Stimulated activated CD8-positive, alpha-beta memory T cell treated with anti-CD3 and anti-CD28 coated beads, Interleukin-4, amount 100 ng/mL, for 4 hours (primary cell): ENCODE measurements at places on chromosomes 5 and 9.

DNA sequence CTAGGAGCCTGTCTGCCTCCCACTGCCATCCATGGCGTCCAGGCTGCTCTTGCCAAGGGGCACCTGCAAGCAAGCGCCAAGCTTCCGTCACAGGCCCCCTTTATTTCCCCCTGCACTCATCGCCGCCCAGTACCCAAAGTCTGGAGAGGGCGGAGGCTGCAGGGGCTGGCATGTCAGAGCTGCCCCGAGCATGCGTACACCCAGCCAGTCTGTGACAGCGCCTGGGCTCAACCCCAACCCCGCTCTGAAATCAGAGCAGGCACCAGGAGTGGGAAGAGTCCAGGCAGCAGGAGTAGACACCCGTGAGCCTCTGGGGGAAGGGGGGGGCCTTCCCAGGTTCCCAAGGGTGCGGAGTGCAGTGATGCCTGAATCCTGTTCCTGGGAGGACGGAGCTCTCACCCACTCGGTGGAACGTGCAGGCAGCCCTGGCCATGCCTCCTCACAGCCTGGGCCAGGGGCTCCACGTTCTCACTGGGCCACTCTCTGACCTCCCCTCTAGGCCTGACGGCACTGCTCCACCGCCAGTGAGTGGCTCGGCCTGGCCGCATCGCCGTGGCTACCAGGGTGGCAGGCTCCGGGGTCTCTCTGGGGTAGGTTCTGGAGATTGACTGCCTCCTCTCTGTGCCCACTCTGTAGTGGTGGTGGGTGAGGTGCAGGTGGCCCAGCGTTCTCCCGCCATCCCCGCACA, 469.0 kb downstream of the CDH9 start:
- DNase-seq = no peak

- no peak for DNase-seq
Observed at GRCh38 chr5:80784451-80784850, 129.7 kb upstream of the DHFR start.

GRCh38 chr9:116913536-116913935, 226.4 kb downstream of the TRIM32 start:
- DNase-seq = no peak

- no peak for DNase-seq
Observed at GRCh38 chr9:15961217-15961616, 408.4 kb downstream of the CCDC171 start.

GRCh38 chr5:38290028-38290653, 31.8 kb downstream of the EGFLAM start:
- no peak for DNase-seq

DNA sequence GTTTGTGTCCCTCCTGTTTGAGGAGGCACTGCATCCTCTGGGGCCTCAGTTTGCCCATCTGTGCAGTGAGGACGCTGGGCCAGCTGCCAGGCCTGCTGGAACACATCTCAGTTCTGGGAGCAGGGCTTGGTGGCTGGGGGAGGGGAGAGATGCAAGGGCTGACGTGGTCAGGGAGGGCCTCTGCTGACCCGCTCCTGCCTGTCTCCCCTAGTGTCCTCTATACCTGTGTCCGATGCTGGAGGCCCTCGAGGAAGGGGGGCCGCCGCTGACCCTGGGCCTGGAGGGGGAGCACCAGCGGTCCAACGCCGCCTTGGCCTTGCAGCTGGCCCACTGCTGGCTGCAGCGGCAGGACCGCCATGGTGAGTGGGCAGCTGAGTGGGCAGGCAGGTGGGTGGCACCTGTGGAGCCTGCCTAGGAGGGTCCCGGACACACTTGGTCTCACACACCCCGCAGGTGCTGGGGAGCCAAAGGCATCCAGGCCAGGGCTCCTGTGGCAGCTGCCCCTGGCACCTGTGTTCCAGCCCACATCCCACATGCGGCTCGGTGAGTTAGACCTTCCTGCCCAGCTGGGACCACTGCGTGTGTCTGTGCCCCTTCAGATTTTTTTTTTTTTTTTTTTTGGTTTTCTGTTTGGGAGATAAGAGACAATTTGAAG, 5.8 kb downstream of the FPGS start:
- no peak for DNase-seq

DNA sequence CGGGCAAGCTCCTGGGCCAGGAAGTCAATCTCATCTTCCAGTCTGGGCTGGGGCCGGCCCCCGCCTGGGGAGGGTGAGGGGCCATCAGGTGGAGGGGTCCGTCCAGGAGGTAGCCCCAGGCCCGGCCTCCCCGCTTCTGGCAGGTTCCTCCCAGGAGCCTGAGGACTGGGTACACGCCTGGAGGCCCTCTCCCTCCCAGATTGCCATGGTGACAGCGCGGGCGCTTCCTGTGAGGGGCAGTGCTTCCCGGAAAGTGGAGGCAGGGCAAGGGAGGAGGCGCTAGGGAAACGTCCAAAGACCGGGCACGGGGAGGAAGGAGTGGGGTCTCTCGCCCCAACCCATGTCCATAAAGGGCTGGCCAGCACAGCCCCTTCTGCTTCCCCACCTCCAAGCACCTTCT, 4.9 kb downstream of the NPDC1 start:
- DNase-seq = no peak

GRCh38 chr5:114447084-114447773, 85.4 kb downstream of the KCNN2 start:
- no peak for DNase-seq

DNA sequence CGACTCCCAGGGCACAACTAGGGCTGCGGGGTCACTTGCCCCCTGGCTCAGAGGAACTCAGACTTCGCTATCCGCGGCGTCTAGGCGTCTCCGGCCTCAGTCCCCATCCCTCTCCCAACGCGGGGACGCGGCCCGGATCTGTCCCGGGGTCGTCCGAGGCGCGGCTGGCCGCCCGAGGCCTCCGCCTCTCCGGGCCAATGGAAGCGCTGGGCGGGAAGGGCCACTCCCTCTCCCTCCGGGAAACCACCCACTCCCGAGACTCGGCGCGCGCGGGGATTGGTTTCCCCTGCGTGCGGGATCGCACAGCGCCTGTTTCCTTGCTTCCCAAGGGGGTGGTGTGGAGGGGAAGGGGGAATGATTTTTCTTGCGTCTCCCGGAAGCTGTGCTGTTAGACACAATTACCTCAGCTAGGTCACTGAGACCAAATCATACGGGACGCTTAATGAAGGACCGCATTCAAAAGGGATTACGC, 38.3 kb downstream of the NR2F1 start:
- no peak for DNase-seq

DNA sequence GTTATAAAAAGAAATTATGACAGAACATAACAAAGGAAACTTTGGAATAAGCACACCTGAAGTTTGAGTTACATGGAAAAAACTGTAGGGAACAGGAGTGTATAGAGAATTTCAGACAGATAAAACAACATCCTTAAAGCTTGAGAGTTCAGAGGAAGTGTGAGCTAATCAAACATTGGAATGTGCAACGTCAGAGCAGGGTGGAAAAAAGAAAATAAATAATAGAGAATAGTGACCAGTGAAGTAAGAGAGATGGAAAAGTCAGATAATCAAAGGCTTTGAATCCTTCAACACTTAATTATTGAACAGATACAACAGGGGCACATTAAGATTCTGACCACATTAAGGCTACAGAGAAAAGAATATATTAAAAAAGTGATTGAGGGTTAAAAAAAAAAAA, 128.5 kb upstream of the CDH10 start:
- DNase-seq = no peak

DNA sequence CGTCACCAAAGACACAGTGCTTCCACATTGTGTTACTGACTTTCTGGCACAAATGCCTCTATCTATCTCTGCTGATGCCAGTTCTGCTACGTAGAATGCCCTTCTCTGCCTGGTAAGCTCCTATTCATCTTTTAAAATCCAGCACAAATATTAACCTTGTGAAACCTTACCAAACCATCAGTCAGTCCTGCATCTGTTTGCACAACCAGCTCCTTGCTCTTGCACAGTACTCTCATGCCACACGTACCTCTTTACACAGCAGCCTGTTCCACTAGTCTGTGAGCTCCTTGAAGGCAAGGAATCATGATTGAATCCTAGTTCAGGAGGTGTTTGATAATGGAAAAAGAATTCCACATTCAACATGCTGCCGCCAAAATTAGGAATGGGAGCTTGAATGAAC, 56.3 kb downstream of the TEX10 start:
- DNase-seq = no peak

GRCh38 chr9:73643379-73644013, 491.8 kb downstream of the ANXA1 start:
- no peak for DNase-seq

DNA sequence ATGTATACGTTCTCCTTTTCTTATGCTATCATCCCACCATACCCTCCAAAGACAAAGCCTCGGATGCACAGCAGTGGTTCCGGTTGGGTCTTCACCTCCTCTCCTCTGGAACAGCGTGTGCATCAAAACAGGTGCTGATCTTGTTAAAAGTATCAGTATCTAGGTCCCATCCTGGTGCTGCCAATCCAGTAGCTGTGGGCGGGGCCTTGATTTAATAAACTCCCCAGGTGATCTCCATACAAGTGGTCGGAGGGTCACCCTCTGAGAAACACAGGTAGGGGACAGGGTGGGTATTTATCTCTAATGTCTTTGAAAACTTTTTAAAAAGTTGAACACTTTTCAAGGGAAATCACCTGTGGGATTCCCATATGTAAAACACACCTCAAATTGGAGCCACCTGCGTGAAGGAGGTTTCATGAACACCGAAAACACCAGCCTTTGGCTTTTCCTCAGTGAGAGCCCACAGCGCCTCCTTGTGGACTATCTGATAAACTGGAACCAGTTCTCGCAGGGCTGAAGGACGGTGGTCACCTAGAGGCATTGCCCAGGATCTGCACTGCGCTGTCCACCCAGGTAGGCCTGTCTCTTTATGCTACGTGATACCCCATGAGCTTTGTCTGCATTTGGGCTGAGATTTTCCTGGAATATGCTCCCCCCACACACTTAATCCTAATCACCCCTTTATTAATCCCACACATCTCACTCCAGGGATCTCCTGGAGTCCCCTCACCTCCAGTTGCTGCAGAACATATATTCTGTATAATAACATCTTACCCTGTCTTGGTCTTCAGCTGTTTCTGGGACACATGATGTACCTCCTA, 80.5 kb upstream of the EPB41L4B start:
- no peak for DNase-seq

DNA sequence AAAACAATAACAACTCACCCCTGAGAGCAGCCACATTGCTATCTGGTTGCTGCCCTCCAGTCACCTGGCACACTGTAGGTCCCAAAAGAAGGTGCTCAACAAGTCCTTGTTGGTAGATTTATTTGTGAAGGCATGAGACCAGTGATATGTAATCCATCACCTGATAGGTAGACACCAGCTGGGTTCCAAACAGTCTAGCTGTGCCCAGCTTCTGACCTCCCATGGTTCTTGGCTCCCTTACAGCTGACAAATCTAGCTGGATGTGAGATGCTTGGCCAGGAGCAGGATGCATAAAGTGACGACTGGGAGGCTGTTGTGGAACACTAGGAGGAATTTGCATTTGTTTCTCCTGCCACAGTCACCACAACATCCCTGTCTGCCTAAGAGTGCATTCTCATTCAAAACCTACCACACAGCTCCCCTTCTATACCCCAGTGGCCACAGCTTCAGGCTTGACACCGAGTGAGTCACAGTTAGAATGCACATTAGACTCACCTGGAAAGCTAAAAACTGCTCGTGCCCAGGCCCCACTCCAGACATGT, 7.8 kb upstream of the VLDLR start:
- no peak for DNase-seq

GRCh38 chr9:6845880-6846279, 88.1 kb downstream of the KDM4C start:
- no peak for DNase-seq

- no peak for DNase-seq
Observed at GRCh38 chr9:126203313-126203712, 123.3 kb upstream of the MVB12B start.

DNA sequence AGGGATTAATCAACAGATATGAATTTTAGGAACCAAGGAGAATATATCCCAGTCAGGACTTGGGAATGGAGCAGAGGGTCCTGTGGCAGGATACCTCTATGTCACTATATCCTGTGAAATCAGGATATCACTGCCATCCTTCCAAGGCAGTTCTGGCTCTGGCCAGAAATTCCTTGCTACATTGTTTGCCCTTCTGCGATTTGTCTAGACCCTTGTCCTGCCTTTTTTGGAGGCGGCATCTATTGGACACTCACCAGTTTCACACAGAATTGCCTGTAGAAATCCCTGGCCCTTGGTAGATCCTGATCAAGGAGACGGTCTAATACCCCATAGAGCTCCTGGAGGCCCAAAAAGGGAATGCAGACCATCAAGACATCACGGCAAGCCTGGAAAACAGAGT, 71.2 kb downstream of the MROH2B start:
- no peak for DNase-seq

DNA sequence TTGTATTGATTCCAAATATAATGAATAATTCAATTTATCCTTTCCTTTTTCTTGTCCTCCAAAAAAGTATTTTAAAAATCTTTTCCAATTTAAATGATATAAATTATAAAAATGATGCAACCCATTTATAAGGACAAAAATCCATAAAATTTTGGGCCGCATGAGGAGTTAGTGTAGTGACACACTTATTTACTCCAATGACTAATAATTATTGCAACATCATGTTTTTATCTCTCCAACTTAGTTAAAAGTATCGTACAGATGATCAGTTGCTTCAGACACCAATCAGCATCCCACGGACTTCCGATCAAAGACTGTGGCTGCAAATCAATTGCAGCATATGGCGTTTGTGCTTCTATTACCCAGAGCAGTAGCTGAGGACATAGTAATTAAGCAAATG, 58.6 kb downstream of the HTR4 start:
- no peak for DNase-seq

- DNase-seq = no peak
Observed at GRCh38 chr5:145772466-145772865, 62.7 kb downstream of the PRELID2 start.

- DNase-seq = no peak
Observed at GRCh38 chr9:108639091-108639490, 216.7 kb downstream of the ACTL7B start.

GRCh38 chr9:127524373-127524772, 73.1 kb downstream of the LRSAM1 start:
- no peak for DNase-seq

GRCh38 chr5:140174014-140174413, 974 bp upstream of the CYSTM1 start:
- DNase-seq = no peak

DNA sequence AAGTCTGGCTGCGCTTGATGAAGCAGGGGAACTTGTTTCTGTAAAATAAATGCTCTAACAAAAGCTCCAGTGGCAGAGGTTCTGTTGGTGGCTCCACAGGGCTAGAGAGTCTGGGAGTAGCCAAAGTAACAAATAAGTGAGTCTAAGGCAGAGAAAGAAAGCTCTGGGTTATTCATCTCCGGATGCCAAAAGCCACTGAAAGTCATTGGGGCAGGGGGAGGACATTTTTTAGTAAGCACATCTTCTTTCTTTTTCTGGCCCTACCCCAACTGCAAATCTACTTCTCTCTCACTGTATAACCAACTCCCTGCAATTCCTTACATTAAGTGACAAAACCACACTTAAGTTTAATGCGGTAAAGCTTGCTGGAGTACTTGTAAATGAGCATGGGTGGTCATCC, 141.6 kb downstream of the INSYN2B start:
- DNase-seq = no peak

- no peak for DNase-seq
Observed at GRCh38 chr5:141504216-141504615, 15.3 kb downstream of the PCDHGC5 start.
